Nasal cavity respiratory epithelium epithelial cell of viscerocranial mucosa (primary cell): ENCODE measurements at places on chromosomes 6 and 20. TPM values are rescaled to one million over a fixed set of nuclear protein-coding genes. Genes with fewer than 3 reads are reported as not detected.

OR2J3 gene
- not detected in 2 replicates for total RNA-seq

ZNF184 gene
- 7.9 and 8.0 TPM in 2 replicates for total RNA-seq

TSPO2 gene
- total RNA-seq: not detected in 2 replicates

RHAG gene
- total RNA-seq: not detected in 2 replicates

TFAP2D gene
- not detected in 2 replicates for total RNA-seq
